ENCODE measurements at places on chromosomes 3 and 15.

GRCh38 chr3:134313847-134314587 lies 60.2 kb downstream of the AMOTL2 start:
- no peak for DNase-seq

GRCh38 chr3:179622023-179622422 lies 17.4 kb downstream of the NDUFB5 start:
- DNase-seq, result no peak

GRCh38 chr3:87120881-87121280 lies 106.2 kb upstream of the CHMP2B start:
- DNase-seq, result no peak

GRCh38 chr3:172094621-172095557 lies 55.5 kb downstream of the FNDC3B start:
- DNase-seq, result no peak

GRCh38 chr15:64695561-64695992 lies 79.8 kb downstream of the RBPMS2 start:
- DNase-seq, result no peak

GRCh38 chr3:148856384-148856783 lies 8.7 kb upstream of the CPA3 start:
- DNase-seq, result no peak

DNA sequence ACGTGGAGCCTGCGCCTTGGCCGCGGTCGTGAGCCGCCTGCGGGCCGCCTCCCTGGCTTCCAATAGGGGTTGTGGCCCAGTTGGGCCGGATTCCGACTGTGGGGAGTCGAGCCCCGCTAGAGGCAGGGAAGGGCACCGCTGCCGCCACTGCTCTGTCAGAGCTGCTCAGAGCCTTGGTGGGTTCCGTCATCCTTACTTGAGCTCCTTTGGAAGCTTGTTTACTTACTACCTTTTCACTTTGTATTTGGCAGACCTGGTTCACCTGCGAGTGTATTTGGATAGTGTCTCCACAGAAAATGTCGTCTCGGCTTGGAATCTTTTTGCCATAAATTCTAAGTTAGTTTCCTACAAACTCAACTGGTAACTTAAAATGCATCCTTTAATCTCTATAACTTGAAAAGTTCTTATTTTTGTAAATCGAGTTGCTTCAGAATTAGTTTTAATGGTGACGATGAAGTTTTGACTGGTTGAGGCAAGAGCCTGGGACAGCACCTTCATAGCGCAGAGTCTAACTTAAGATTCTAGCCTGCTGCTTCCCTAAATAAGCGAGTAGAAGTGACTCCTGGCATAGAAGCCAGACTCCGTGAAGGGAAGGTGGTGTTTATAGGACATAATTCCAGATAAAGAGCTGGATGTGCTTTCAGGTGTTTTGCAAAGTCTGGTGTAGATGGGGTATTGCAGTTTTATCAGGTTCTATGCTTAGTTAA lies 800 bp downstream of the DAG1 start:
- DNase-seq, result no peak

- DNase-seq, result no peak
These were observed 775 bp downstream of the CCNDBP1 start for GRCh38 chr15:43186003-43186353.

GRCh38 chr15:39239562-39239961 lies 341.3 kb upstream of the THBS1 start:
- no peak for DNase-seq

DNA sequence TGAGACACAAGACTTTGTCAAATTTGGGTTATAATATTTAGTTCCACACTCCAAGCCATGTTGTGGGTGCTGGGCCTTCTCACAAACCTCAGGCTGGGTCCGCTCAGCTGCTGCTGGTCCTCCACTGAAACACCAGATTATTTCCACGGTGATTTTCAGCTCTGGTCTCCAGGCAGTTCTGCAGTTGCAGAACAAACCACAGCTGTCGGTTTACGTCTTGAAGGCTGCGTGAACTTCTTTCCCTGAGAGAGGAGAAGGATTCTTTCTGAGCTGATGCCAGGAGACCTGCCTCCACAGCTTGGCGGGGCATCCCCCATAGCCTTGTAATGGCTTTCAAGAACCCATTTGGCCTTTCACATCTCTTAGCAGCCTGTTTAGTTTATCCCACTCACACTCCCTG lies 16.2 kb downstream of the GALNT15 start:
- no peak for DNase-seq

DNA sequence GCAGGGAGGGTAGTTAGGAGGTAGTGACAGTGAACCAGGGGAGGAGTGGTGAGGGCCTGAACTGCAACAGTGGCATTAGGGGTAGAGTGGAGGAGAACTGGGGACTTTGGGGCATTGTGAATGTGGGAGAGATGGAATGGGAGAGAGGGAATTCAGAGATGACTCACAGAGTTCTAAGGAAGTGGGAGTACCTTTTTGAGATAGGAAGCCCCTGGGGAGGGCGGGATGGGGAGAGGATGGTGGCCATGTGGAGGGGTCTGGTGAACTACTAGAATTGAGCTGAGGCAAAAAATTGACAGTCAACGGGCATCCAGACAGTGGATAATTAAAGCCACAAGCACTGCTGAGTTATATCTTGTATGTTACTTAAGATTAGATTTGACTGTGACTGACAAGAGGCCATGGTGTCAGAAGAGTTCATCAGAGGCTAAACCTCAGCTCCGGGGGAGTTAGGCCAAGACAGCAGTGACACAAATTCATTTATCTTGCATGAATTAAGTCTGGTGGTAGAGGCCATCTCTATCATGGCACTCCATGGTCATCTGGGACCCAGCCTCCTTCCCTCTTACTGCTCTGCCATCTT lies 34.0 kb downstream of the PLEKHO2 start:
- peak; percentile 55 for DNase-seq

GRCh38 chr15:57857871-57858270 lies 151.4 kb downstream of the POLR2M start:
- no peak for DNase-seq

DNA sequence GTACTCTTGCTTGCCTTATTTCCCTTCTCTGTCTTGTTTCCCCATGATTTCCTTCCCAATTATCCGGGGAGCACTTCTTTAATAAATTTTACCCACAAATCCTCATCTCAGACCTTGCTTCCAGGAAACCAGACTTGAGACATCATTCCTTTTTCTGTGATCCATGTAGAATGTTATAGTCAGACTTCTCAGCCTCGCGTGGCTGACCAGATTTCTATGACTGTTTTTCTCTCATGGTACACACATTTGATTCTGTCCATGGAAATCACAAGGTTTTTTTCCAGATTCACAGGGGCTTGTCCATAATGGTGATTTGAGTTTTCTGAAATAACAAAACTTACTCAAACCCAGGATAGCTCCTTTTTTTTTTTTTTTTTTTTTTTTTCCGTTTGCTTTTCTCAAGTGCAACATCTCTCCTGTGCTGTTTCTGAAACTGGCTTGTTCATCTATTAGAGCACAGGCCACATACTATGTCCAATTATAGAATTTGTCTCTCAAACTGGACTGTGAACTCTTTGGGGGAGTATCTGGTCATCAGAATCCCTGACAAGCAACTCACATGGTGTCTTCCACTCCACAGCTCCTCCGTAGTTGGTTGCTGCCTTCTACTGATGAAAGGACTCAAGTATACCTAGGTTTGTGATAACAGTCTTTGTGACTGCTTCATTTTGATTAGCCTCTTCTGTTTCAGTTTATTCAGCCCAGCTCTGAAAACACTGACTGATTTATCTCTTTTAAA lies 50.8 kb downstream of the RBMS3 start:
- DNase-seq, result no peak

- no peak for DNase-seq
These were observed 4.1 kb downstream of the GAP43 start for GRCh38 chr3:115627180-115628074.

DNA sequence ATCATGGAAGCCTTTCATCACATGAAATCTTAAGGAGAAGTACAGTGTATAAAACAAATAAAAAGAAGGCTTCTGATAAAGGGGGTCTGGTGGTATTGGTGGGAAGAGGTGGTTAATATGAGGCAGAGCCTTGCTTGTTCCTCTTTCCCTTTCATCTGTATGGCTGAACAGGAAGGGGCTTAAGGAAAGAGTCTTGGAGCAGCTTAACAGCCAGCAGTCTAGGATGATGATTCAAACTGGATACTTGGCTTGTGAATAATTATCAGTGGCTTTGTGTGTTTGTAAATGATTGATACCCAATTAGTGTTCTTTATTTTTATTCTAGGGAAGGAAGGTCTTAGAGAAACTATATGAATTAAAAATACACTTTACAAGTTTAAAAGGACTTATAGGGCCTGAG lies 29.1 kb upstream of the TCAIM start:
- DNase-seq, result no peak

GRCh38 chr15:40445421-40445922 lies 4.7 kb downstream of the BAHD1 start:
- DNase-seq, result no peak

GRCh38 chr15:76996526-76997401 lies 1.8 kb downstream of the PSTPIP1 start:
- DNase-seq, result no peak

GRCh38 chr3:17092583-17092933 lies 207.8 kb downstream of the PLCL2 start:
- DNase-seq, result no peak

DNA sequence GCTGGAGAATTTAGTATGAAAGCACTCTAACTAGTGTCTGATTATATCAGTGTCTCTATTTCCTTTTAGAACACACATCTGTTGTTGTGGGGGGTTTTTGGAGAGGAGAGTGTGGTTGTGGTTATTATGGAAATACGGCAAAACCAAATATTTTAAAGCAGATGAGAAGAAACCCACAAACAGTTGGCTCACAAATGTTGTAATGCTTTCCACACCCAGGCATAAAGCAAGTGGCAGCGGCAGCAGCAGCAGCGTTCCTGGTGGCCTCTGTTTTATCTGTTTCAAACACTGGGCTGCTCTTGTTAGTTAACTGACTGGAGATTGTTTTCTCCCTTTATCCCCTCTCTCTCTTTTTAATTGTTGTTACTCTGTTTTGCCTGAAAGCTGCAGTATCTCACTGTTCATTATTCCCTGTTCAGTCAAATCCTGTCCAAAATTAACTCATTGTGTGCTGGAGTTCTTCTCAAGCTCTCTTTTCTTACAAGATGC lies 1045.5 kb upstream of the NR2F2 start:
- DNase-seq, result peak; percentile 9

DNA sequence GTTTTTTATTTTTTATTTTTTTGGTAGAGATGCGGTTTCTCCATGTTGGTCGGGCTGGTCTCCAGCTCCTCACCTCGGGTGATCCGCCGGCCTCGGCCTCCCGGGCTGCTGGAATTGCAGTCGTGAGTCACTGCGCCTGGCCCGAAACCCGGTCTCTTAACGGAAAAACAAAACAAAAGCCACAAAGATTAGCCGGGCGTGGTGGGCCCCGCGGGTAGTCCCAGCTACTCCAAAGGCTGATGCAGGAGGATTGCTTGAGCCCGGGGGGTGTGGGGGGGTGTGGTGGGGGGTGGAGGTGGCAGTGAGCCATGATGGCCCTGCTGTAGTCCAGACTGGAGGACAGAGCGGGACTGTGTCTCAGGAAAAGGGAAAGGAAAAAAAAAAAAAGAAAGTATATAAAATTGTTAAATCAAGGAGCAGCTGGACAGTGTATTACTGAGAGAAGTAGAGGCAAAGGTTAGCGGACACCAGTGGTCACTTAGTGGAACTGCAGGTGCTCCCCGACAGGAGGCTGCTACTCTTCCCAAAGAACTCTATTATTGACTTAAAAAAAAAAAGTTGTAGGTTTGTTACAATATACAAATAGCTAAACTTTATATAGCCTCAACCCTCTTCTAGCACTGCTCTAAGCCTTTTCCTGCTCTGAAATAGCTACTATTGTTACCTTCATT lies 30.3 kb upstream of the TUBGCP5 start:
- DNase-seq, result no peak

DNA sequence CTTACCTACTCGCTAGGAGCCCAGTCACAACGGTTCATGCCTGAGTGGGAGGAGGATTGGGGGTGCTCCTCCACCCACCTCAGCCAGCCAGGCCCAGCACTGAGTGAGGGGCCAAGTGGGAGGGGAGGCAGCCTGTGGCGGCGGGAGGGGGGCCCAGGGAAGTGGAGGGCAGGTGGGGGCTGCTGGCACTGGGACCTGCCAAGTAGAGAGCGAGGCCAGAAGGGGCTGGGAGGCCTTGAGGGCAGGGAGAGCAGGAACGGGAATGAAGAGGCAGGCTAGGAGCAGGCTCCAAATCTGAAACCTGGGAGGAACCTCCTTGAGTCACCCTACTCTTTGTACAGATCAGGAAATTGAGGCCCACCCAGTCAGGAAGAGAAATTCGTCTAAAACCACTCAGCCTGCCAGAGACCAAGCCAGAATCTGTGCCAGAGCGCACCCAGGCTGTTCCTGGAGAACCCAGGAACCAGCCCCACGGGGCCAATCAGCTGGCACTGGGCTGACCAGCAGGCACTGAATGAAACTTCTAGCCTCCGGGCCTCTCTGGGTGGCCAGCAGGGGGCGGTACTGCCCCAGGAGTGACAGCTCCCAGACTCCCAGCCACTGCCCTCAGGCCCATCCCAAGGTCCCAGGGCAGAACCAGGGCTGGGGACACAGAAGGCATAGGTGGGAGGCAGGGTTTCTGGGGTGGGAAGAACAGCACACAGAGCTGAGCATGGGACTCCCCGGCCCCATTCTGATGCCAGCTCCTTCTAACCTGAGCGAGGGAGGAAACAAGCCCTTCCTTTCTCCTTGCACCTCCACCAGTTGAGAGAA lies 14.8 kb upstream of the CYP11A1 start:
- peak; percentile 77 for DNase-seq

DNA sequence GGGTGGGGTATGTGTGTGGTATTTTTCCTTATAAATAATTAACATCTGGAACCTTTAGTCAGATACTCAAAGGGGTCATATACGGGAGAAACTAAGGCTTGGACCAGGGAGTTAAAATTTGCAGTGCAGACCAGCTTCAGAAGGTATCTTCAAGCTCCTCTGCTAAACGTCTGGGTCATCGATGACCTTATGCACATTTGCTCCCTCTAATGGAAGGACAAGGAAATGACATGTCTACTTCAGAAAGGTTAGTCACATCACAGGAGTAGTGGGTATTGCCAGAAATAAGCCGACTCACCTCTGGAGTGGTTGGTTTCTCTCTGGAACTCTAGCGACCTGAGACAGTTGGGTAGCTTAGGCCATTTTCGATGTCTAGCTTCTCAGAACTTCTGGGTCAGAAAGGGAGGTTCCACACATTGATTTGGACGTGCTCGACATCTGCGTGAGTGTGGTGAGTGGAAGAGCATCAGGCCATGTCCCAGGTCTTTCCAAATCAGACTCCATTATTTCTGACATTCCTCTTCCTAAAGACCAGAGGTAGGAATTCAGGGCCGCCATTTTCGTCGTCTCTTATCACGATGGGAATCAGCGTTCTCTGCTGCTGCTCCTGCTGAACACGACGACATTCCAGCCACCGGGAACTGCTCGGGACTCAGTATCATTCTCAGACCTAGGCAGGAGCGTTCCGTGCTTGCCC lies 31.8 kb upstream of the RASA2 start:
- DNase-seq, result peak; percentile 84

GRCh38 chr15:59217876-59218498 lies 11.3 kb downstream of the LDHAL6B start:
- no peak for DNase-seq

GRCh38 chr3:63343674-63344073 lies 65.6 kb downstream of the SYNPR start:
- DNase-seq, result peak; percentile 57

All from SK-N-DZ (cell line).